Muscle of leg (tissue), 16 donors: ENCODE measurements at places on chromosomes 1 and 21.

- DNase-seq, result no peak
Measured at GRCh38 chr1:235018720-235019444, 109.8 kb downstream of the TOMM20 start.

DNA sequence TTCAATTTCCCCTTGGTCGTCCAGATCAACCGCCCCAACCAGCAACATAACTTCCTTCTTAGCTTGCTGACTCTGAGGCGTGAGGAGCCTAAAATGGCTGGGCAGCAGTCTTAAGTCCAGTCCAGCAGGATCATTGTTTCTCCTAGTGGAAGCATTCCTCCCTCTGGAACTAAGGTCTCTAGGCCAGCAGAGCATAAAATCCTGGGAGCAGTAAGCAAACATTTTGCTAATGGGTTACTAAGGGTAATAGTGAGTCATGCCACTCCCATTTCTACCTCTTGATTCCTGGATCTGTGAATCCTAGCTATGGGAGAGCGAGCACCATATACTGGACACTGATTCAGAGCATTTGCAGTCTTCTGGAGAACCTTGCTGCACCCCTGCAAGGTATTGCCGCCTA is 59.9 kb downstream of the ADSS2 start:
- no peak for DNase-seq

DNA sequence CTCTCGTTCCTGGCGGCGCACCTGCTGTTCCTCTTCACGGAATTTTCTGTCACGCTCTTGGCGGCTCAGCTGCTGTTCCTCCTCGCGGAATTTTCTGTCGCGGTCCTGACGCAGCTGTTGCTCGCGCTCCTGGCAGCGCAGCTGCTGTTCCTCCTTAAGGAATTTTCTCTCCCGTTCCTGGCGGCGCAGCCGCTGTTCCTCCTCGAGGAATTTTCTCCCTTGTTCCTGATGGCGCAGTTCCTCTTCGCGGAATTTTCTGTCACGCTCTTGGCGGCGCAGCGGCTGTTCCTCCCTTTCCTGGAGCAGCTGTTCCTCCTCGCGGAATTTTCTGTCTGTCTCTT is 6.4 kb downstream of the TCHH start:
- DNase-seq, result no peak

- no peak for DNase-seq
Measured at GRCh38 chr1:94142022-94142421, 21.1 kb upstream of the ABCA4 start.

- DNase-seq, result no peak
Measured at GRCh38 chr1:51699391-51699790, 82.5 kb downstream of the OSBPL9 start.

DNA sequence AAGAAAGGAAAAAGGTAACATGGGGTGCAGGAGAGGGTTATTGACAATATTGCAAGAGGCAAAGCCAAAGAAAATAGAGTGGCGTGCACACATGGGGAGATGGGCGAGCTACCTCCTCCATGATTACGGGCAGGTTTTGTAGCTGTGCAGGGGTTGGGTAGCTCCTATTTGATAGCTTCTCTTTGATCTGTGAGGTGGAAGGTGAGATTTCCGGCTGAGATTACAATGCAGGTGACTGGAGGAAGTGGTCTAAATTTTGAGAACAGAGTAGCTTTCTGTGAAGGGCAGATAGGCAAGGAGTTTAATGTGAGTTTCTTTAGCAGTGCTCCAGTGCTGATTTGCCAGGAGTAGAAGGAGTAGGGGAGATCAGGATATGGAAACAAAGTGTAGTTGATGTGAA is 263.4 kb downstream of the PLA2G4A start:
- DNase-seq, result no peak

DNA sequence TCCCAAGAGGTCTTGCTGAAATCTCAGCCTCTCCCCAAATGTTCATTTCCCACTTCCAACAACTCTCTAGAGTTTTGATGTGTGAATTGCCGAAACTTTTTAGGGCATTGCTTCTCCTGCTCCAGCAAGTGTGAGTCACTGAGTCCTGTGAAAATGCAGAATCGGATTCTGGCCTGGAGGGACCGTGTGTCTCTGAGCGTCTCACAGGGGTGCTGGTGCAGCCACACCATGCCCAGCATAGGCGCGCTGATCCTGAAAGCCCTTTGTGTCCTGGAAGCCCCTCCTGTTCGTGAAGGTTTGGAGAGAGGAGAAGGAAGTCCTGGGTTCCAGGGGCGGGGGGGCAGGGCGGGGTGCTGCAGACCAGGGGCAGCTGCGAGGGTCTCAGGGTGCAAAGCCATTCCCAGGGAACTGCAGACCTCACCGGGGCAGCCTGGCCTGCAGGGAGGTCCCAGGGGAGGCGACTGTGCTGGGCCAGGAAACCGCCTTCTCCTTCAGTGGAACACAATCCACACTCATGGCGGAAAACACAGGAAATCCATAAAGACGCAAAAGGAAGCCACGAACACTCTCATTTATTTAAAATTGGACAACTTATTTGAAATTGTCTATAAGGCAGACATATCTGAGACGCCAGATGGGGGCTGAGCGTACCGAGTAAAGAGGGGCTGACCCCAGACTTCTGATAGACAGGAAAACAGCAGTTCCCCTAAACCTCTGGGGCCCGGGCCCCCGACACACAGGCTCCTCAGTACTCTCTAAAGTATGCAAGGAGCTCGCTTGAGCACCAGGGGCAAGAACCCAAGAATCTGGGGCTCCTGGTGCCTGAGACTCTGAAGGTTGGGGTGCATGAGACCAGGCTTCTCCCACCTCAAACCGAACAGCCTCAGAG is 43.5 kb upstream of the ADARB1 start:
- DNase-seq, result peak; percentile 55

- no peak for DNase-seq
Measured at GRCh38 chr1:236552901-236553300, 29.1 kb downstream of the LGALS8 start.

GRCh38 chr1:8813016-8813763 is 4.2 kb downstream of the RERE start:
- DNase-seq, result no peak

DNA sequence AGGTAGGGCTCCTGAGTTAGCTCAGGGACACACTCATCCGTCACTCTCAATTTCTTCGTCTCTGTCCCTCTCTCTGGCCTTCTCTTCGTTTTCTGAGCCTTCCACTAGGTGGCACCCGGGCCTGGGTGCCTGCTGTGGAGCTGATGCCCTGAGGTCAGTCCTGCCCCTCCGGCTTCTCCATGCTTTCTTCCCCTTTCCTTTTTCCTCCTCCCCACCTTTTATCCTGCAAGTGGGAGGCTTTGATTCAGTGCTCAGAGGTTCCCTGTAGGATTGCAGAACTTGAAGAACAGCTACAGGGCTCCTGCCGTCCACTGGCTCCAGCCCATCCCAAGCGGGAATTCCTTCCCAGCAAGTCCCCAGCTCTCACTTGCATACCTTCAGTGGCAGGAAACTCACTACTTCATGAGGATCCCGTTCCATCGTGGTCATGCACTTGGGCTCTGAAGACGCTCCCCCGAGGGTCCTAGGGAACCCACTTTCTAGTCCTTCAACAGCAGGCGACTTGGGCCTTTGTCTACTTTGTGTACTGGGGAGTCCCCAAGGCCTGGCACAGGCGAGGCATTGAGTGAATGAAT is 45.6 kb downstream of the SRRM1 start:
- peak; percentile 80 for DNase-seq
